NCI-H2107 (cell line): ENCODE measurements at places on chromosomes 7 and 10.

GRCh38 chr7:47231032-47231431, 350.9 kb downstream of the TNS3 start:
- no peak for DNase-seq

- DNase-seq, result no peak
Observed at GRCh38 chr7:50228148-50228547, 76.4 kb upstream of the IKZF1 start.

DNA sequence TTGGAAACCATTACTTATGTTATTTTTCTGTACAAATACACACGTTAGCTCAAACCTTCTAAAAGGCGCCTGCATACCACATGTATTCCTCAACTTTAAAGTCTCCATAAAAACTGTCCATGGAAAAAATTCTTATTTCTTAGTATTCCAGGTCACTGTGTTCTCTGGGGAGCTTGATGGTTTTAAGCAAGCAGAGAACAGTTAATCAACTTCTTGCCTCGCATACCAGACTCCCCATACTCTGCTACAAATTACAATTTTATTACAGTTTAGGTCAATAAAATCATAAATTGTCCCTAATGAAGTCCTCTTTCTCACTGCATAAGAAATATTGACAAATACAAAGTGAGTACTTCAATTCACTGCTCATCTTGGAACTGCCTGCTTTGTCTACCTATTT, 77.0 kb upstream of the GPR22 start:
- no peak for DNase-seq

DNA sequence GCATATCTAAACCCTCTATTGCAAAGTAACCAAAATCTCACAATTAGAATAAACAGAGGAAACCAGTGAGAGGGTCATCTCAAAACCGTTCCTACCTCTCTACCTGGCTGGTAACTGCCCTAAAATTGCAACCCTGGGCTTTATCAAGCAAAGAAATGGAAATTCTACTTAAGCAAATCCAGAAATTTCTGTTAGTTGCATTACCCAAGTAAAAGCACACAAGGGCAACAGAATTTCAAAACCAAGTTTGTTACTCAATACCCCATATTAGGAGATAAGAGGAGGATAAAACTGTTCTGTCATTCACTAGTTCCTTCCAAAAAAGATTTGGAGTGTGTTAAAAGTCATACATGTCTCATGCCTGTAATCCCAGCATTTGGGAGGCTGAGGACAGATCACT, 195.3 kb downstream of the FAM107B start:
- DNase-seq, result no peak

GRCh38 chr10:96643920-96644319, 57.1 kb upstream of the TM9SF3 start:
- DNase-seq, result no peak

DNA sequence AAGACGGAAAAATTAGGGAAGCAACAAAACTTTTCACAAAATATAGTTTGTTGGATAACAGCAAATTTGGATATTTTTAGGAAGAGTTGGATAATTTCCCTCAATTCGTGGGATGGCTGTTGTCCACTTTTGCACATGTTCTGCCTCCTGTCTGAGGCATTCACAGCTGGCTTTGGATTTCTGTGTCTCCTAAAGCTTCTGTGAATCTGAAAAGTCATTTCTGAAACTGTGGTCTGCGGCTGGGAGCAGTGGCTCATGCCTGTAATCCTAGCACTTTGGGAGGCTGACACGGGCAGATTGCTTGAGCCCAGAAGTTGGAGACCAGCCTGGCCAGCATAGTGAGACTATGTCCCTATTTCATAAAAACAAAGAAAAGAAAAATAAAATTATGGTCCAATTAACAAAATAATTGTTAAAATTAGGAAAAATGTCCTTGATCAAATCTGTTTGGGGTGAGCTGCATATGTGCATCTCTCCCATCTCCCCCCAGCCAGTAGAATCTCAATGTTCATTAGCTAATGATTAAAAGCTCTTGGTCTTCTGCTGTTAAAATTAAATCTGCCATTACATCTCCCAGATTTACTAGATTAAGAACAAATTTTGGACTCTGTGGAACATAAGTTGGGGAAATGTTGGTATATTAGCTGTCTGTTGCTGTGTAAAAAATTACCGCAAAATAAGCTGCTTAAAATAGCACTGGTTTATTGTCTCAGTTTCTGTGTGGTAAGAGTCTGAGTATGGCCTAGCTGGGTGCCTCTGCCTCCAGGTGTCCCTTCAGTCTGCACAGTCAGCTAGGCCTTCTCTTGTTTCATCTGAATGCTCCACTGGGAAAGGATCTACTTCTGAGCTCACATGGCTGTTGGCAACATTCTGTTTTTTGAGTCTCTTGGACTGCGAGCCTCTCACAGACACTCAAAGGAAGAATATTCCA, 332.0 kb upstream of the FZD1 start:
- peak; percentile 81 for DNase-seq

- DNase-seq, result no peak
Observed at GRCh38 chr7:66558660-66559465, 69.8 kb upstream of the KCTD7 start.

DNA sequence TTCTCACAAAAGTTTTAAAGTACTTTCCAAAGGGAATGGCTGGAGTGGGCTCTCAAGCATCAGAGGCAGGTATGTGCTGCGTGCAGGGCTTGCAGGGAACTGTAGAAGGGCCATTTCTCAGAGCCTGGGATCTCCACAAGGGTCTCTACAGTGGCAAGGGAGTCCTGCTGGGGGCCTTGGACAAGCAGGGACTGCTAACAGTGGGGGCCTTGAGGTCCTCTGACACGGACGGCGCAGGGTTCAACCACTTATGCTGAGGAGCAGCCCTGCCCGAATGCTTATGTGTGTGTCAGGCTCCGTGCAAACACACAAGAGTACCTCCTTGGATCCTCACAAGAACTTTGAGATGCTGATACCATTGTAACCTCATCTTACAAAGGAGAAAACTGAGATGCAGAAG, 342.1 kb upstream of the COBL start:
- DNase-seq, result no peak

GRCh38 chr7:378551-379455, 88.8 kb downstream of the FOXL3 start:
- no peak for DNase-seq

DNA sequence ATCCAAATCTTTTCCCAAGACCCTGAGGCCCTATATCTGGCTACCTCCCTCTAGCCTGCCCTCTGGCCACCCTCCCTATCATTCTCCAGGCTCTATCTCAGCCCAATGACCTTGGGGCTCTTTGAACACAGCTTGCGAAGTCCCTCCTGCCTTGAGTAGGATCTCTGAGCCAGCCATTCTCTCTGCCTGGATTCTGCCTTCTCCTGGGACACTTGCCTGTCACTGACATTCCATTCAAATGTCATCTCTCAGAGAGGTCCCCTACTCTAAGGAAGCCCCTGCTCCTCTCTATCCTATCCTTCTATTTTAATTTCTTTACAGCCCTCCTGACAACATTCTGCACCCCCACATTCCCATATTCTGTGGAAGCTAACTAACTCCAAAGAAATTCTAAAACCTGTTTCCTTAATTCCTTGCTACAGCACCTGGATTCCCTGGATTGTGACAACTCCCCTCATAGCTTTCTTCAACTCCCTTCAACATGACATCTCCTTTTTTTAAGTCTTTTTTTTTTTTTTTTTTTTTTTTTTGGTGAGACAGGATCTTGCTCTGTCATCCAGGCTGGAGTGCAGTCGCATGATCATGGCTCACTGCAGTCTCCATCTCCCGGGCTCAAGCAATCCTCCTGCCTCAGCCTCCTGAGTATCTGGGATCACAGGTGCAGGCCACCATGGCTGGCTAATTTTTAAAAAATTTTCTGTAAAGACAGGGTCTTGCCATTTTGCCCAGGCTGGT, 81.0 kb upstream of the ASAH2 start:
- DNase-seq, result no peak

- DNase-seq, result no peak
Observed at GRCh38 chr7:82760831-82761230, 317.3 kb upstream of the CACNA2D1 start.

- DNase-seq, result peak; percentile 43
Observed at GRCh38 chr7:69204943-69205342, 393.3 kb upstream of the AUTS2 start.

DNA sequence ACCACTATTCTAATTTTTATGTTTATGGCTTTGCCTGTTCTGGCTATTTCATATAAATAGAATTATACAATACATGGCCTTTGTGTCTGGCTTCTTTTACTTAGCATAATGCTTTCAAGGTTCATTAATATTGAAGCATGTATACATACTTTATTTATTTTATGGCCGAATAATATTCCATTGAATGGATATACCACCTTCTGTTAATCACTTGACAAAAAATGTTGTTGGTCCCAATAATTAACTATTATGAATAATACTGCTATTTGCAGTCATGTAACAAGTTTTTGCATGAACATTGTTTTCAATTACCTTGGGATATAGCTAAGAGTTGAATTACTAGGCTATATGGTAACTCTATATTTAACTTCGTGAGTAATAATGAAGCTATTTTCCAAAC, 767.5 kb downstream of the INHBA start:
- no peak for DNase-seq
